ENCODE measurements at places on chromosomes 5 and 9. TPM values are rescaled to one million over a fixed set of nuclear protein-coding genes. Genes with fewer than 3 reads are reported as not detected.
A peak's percentile ranks its signal among the peaks of the same experiment; 100 is the strongest.

AGXT2 gene
- not detected for total RNA-seq

PCDHA6 gene
- total RNA-seq: not detected

PCDHGA12 gene
- total RNA-seq: not detected

TEX10 gene
- 27.7 TPM for total RNA-seq

DDX46 gene
- total RNA-seq: 75.6 TPM

NELFB gene
- total RNA-seq: 42.4 TPM

DNA sequence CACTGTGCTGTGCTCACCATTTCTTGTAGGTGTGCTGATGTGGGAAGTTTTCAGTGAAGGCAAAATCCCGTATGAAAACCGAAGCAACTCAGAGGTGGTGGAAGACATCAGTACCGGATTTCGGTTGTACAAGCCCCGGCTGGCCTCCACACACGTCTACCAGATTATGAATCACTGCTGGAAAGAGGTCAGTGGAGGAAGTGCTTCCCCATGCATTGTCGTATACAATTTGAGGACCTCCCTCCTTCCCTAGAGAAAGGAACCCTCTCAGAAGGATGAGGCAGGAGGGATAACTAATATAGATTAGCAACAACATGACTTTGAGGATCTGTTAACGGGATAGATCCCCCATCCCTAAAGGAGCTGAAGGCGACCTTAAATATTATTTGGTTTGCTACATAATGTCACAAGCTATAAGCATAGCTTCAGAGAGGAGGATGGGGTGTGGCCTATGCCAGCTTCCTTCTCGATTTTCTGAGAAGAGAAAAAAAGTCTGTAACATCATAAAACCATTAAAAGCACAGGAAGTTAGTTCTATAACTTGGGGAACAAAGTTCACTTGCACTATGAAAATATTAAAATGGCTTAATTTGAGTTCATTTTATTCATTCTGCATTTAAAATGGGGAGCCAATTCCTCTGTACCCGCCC lies 17.0 kb upstream of the CYFIP2 start:
- peak; percentile 43 for DNase-seq
- peak overlapping the region; percentile 75 for H3K27ac ChIP-seq
- peaks cover 91% of the 10 kb centered on the region for H3K4me1 ChIP-seq

DNA sequence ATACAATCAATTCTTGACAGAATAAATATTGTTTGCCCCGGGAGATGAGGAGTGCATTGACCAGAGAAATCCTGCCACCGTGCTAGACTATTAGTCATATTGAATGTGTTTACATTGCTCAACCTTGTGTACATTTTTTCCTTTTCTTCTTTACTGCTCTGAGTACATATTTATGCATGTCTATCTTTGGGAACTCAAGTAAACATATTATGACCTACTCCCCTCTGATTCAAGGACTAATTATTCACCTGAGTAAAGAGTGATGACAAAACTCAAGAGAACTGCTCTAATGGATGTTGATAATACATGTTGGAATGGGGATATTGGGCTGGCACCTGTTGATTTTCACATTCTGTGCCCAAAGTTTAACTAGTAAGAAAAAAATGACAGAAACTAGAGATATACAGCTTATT lies 3.9 kb upstream of the SPINK1 start:
- no peak overlapping the region for H3K27ac ChIP-seq
- no peak for DNase-seq
- no peaks in the 10 kb centered on the region for H3K36me3 ChIP-seq

- H3K4me1 ChIP-seq: peaks cover 53% of the 10 kb centered on the region
- H3K36me3 ChIP-seq: peaks cover 34% of the 10 kb centered on the region
- H3K27me3 ChIP-seq: no peaks in the 10 kb centered on the region
- H3K27ac ChIP-seq: peak overlapping the region; percentile 86
These were observed 8.3 kb downstream of the TLE4 start for GRCh38 chr9:79580055-79580454.

DNA sequence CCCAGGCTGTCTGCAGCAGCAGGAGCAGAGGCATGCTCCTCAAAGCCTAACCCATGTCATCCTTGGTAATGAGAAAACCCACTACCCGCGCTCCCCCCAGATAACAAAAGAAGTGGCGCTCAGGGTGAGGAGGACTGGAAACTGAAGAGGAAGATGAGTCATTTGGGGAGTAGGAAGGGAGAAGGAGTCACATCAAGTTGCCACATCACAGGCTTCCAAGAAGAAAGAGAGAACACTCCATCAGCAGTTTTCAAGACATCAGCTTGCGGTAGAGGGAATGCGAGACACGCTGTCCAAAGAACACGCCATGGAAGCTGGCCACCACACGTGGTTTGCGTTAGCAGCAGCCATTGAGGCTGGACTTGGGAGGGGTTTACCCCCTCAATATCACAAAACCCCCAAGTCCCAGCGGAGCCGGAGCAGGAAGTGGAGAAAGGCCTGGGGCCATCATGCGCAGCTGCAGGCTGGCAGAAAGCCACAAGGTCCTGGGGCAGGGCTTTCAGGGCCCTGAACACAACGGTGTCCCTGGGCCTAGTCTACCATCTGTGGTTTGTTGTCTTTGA lies 41.5 kb downstream of the SH3PXD2B start:
- H3K27ac ChIP-seq: no peak overlapping the region
- DNase-seq: no peak
- H3K36me3 ChIP-seq: no peaks in the 10 kb centered on the region
- no peaks in the 10 kb centered on the region for H3K4me1 ChIP-seq

GRCh38 chr5:154850255-154851062 lies at the start of gene FAXDC2:
TSS of gene FAXDC2 (minus strand) at chr5:154850603. CDS start at chr5:154838178, 12,425 bp downstream.
- H3K4me1 ChIP-seq: peaks cover 9% of the 10 kb centered on the region
- no peaks in the 10 kb centered on the region for H3K27me3 ChIP-seq
- no peaks in the 10 kb centered on the region for H3K36me3 ChIP-seq
- no peak for DNase-seq
- H3K27ac ChIP-seq: peak within 1 kb of the TSS; percentile 41
- H3K4me3 ChIP-seq: peak within 1 kb of the TSS; percentile 37

- no peak overlapping the region for H3K27ac ChIP-seq
- H3K4me3 ChIP-seq: no peak overlapping the region
- no peaks in the 10 kb centered on the region for H3K4me1 ChIP-seq
- peaks cover 2% of the 10 kb centered on the region for H3K27me3 ChIP-seq
These were observed 33.0 kb upstream of the CTXN3 start for GRCh38 chr5:127615916-127616315.

- H3K27me3 ChIP-seq: no peaks in the 10 kb centered on the region
- no peak for DNase-seq
- peaks cover 50% of the 10 kb centered on the region for H3K4me1 ChIP-seq
- H3K36me3 ChIP-seq: no peaks in the 10 kb centered on the region
- no peak overlapping the region for H3K27ac ChIP-seq
These were observed 44.4 kb upstream of the NEK6 start for GRCh38 chr9:124213396-124213795.

- no peak overlapping the region for H3K4me3 ChIP-seq
- H3K27me3 ChIP-seq: no peaks in the 10 kb centered on the region
- DNase-seq: no peak
These were observed 1293.9 kb upstream of the CDH6 start for GRCh38 chr5:29899583-29899982.

DNA sequence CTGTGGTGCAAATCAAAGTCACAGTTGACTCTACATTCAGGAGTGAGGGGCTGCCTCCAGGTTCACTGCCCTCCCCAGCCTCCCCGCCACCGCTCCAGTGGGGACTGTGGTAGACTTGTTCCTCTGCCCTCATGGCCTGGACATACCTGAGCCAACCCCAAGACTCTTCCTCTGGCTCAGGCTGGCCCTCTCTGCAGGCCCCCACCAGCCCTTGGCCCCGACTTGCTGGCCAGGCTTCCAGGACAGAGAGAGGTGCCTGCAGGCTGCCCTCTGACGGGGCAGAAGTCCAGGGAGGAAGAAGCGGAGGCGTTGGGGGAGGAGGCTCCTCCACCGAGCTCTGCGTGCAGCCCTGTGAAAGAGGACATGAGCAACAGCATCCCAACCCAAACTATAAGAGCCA lies 2.8 kb upstream of the SARDH start:
- H3K27ac ChIP-seq: no peak overlapping the region
- H3K36me3 ChIP-seq: no peaks in the 10 kb centered on the region
- H3K4me3 ChIP-seq: no peak overlapping the region
- peaks cover 4% of the 10 kb centered on the region for H3K27me3 ChIP-seq
- DNase-seq: no peak
- peaks cover 3% of the 10 kb centered on the region for H3K4me1 ChIP-seq

DNA sequence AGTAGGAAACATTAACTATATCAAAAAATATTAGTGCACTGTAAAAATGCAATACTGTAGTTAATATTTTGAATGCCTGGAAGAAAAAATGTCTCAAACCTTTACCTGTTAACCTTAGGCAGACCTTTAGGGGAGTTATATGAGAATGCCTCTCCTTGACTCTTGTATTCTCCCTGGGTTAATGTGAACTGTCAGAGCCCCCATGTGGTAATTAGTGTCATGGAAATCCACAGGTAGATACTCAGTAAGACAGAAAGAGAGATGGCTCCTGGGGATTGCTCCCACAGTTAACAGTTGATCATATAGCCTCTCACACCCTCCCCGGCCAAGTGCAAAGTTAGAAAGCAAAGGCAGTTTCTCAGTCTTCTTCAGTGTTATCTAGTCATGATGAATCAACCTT lies 742.8 kb downstream of the NR2F1-AS1 start:
- no peaks in the 10 kb centered on the region for H3K4me1 ChIP-seq
- no peak overlapping the region for H3K4me3 ChIP-seq
- no peak overlapping the region for H3K27ac ChIP-seq
- no peak for DNase-seq

DNA sequence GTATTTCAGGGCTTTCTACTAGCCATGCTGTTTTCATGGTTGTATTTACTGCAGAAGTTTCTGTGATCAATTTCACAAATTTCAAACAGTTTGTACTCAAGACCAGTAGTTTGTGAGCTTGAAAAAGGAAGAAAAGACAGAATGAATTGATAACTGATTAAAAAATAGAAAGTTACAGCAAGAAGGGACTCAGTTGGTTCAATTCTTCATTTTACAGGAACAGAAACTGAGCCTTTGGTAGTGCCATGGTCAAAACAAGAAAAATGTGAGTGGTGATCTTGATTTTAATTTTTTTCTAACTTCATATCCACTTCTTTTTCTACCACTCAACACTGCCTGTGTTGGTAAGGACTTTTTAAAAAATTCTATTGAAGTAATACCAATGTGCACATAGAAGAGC lies 206.6 kb upstream of the NREP start:
- H3K27ac ChIP-seq: no peak overlapping the region
- H3K4me3 ChIP-seq: no peak overlapping the region
- peaks cover 4% of the 10 kb centered on the region for H3K27me3 ChIP-seq
- no peaks in the 10 kb centered on the region for H3K4me1 ChIP-seq

- DNase-seq: no peak
- H3K4me1 ChIP-seq: no peaks in the 10 kb centered on the region
- no peak overlapping the region for H3K27ac ChIP-seq
- no peaks in the 10 kb centered on the region for H3K36me3 ChIP-seq
- H3K27me3 ChIP-seq: no peaks in the 10 kb centered on the region
- H3K4me3 ChIP-seq: no peak overlapping the region
These were observed 23.0 kb downstream of the NEURL1B start for GRCh38 chr5:172664018-172664417.

DNA sequence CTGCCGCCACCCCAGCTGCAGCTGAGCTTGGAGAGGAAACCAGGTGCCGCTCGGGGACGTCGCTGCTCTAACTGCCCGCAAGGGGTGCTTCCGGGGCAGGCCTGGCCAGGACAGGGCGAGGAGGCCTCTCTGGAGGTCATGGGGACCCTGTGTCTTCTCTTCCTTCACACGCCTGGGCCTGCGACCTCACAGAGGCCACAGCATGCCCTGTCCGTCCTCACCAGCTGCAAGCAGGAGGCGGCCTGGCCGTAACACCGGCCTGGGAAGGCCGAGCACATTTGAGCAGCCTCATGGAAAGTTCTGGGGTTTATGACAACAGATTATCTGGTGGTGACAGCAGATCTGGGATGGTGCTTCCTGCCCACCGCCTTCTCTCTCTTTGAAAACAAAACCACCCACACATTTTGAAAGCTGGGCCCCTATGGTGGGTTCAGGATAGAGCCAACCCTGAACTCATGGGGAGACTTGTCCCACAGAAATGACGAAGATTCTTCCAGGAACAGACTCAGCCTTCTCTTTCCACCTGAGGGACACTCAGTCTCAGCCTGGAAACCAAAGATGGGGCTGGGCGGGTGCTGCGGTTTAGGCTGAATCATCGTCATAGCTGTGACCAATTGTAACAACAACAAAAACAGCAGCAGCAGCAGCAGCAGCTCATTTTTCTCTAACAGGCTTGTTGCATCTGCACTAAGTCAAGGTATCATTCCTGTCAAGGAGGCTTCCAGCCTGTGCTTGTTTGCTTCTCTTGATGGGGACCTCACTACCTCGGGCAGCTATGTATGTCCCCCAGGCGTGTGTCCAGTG lies 99.6 kb upstream of the RAPGEF1 start:
- no peak for DNase-seq
- no peaks in the 10 kb centered on the region for H3K36me3 ChIP-seq
- no peak overlapping the region for H3K4me3 ChIP-seq
- no peak overlapping the region for H3K27ac ChIP-seq

GRCh38 chr5:98734646-98735045 lies 38.8 kb upstream of the RGMB start:
- H3K27ac ChIP-seq: no peak overlapping the region
- H3K27me3 ChIP-seq: peaks cover 25% of the 10 kb centered on the region
- H3K36me3 ChIP-seq: no peaks in the 10 kb centered on the region
- DNase-seq: no peak
- no peak overlapping the region for H3K4me3 ChIP-seq
- H3K4me1 ChIP-seq: no peaks in the 10 kb centered on the region

DNA sequence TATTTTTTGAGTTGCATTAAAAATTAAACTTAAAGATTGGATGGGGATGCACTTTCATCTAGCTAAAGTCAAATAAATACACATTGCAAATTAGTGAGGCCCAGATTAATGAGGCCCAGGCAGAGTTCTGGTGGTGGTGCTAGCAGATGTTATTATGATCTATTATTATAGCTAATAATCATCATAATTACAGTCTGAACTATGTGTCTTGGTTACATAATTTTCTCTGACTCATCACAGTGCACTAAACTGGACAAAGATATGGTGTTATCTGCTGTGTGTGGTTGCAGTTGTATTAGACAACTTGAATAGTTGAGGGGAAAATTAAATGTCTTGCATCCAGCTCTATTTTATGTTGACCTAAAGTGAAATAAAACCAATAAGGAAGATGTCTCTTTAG lies 568.8 kb downstream of the TLR4 start:
- no peaks in the 10 kb centered on the region for H3K36me3 ChIP-seq
- H3K4me1 ChIP-seq: no peaks in the 10 kb centered on the region
- no peaks in the 10 kb centered on the region for H3K27me3 ChIP-seq

DNA sequence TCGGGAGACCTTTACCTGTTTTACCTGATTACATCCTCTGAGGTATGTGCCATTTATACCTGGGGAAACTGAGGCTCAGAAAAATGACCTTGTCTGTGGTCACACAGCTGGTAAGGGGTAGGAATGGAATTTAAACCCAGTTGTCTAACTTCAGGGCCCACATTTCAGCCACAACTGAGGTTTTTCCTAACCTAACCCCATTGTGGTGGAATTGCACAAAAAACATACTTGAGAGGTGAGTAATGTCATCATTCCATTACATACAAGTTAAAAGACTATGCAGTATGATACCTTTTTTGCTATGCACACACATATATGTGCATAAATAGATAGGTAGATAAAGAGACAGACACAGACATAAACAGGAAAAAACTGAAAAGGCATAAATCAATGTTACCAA lies 14.1 kb downstream of the FGF1 start:
- H3K36me3 ChIP-seq: no peaks in the 10 kb centered on the region
- no peaks in the 10 kb centered on the region for H3K27me3 ChIP-seq

GRCh38 chr5:88734983-88735382 lies 148.0 kb downstream of the MEF2C start:
- H3K4me3 ChIP-seq: no peak overlapping the region
- DNase-seq: no peak
- no peak overlapping the region for H3K27ac ChIP-seq
- H3K27me3 ChIP-seq: no peaks in the 10 kb centered on the region
- no peaks in the 10 kb centered on the region for H3K36me3 ChIP-seq

GRCh38 chr9:31916591-31917241 lies 467.7 kb upstream of the ACO1 start:
- no peak overlapping the region for H3K4me3 ChIP-seq
- H3K4me1 ChIP-seq: no peaks in the 10 kb centered on the region
- no peaks in the 10 kb centered on the region for H3K27me3 ChIP-seq
- DNase-seq: no peak

Data from naive thymus-derived CD8-positive, alpha-beta T cell (primary cell).